Skin of body (tissue), 3 donors: ENCODE measurements at places on chromosomes 3 and 15. TPM values are rescaled to one million over a fixed set of nuclear protein-coding genes. Genes with fewer than 3 reads are reported as not detected.

- DNase-seq: no peak
These were observed 558.7 kb upstream of the KCNMB2 start for GRCh38 chr3:177977381-177978158.

DNA sequence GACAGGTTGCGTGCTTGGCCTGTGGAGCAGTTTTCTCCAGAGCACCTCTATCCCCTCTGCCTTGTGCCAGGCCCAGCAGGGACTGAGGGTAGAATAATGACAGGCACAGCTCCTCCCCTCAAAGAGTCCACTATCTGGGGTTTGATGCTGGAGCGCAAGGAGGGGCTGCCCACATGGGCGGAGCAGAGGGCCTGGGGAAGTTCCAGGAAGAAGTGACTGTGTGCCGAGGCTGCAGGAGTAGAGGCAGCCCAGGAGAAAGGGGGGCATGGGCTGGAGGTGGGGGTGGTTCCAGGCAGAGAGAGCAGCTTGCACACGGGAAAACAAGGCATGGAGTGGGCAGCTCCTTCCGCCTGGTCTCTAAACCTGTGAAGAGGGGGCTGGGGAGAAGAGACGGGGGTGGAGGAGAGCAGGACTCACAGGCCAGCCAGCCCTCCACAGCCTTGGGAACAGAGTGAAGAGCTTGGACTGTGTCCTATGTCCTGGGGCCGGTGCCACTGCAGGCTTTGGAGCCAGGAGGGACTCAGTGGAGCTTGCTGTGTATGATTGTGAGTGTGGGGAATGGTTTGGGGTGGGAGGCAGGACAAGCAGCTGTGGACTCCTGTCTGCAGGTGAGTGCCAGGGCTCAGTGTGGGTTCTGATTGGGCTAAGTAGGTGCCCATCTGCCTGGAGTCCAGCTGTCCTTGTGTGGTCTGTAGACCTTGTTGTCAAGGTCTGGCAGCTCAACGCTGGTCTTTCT is 48.1 kb downstream of the APBA2 start:
- no peak for DNase-seq

DNA sequence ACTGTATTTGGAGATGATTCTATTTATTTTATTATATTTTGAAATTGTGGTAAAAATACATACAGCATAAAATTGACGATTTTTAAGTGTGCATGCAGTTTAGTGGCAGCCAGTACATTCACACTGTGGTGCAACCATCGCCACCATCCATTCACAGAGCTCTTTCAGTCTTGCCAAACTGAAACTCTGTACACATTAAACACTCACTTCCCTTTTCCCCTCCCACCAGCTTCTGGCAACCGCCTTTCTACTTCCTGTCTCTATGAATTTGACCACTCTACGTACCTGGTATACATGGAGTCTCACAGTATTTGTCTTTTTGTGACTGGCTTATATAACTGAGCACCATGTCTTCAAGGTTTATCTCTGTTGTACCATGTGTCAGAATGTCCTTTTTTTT is 303.3 kb upstream of the ATP10A start:
- DNase-seq: no peak

DNA sequence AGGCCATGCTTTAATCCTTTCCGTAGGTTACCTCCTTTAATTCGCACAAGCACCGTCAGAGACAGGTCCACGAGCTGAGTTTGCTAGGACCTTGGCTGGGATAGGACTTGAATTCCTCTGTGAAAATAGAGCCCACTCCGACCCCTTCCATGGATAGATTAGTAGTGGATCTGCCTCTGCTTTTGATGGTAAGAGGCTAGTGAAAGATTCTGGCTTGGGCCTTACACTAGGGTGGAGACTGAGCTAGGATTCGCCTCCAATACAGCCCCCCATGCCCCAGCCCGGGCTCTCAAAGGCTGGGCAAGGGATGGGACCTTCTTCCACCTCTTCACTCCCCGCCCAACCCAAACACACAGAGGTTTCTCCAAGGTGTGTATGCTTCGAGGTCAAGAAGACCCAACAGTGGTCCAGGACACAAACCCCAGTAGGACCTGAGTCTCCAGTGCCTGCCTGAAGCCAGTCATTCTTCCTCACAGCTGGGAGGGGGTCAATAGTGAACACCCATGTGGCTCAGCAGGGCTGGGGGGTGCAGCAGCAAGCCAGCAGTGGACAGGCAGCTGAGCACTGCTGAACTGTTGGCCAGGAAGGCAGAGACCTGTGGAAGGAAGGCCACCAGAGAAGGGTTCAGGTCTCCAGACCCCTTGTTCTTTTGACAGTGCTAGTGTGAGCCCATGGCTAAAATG is 75.7 kb downstream of the SPSB4 start:
- DNase-seq: no peak

- no peak for DNase-seq
These were observed 633 bp downstream of the THPO start for GRCh38 chr3:184377374-184377773.

CLDN11 gene
- 8.5 TPM for total RNA-seq

HACL1 gene
- 19.5 TPM for total RNA-seq

CCR9 gene
- not detected for total RNA-seq
